ENCODE measurements at places on chromosomes 2 and 18.

DNA sequence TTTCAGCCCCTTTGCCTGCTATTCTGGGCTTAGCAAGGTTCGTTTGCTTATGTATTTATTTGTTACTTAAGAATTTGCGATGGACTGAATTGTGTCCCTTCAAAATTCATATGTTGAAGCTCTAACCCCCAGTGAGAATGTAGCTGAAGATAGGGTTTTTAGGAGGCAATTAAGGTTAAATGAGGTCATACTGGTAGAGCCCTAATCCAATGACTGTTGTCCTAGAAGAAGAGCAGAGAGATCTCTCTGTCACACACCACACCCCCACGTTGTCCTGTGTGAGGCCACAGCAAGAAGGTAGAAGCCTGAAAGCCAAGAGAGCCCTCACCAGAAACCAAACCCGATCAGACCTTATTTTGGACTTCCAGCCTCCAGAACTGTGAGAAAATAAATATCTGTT is 66.7 kb downstream of the KIAA1328 start:
- DNase-seq = no peak

DNA sequence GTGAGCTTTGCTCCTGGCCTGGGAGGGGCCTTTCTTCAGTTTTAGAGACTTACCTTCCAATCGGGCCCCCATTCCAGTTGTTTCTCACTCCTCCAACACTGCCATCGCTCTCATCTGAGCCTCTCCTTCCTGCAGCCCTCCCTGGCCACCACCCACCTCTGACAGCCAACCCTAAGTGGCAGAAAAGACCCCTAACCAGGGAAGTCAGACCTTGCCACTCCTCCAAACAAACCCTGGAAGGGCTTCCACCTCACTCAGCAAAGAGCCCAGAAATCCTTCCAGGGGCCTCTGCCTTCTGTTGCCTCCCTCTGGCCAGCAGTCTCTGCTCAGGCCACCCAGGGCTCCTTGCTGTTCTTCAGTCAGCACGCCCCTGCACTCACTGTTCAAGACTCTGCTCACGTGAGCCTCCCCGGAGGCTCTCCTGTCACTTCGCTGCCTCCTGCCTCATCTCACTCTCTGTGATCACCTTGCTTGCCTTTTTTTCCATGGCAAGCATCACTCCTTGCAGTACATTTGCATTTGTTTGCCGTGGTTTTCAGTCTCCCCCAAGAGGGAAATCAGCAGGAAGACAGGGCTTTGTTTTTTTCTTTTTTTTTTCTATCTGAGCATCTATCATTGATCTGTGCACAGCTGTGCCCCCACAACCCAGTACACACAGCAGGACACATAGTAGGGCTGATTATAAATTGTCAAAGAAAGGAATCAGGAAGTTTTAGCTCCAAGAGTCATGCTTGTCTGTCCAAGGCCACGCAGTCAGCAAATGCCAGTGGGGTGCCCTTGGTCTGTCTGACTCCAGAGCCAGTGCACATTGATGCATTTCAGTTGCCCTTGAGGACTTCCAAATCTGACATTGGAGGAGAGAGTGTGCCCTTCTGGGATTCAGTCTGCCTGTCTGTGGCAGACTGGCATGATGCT is 83.9 kb downstream of the INHBB start:
- no peak for DNase-seq

- DNase-seq = no peak
Measured at GRCh38 chr2:104616856-104617255, 237.1 kb upstream of the POU3F3 start.

DNA sequence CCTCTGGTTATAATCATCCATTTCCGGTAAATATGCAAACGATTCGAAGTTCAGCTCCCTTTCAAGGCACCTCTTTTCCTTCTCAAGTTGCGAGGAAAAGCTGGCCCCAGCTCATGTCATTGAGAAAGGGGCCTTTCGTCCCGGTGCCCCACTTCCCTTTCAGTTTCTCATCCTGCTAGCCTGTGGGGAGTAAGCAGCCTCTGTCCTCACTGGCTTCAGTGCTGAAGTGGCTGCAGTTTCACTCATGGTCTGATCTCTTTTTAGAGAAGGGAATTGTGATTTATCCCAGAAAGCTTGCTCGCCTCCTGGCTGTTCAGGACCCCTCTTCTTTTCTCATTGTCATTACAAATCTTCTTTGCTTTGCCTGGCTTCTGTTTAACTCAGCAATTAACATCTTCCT is 207.5 kb downstream of the NR4A2 start:
- no peak for DNase-seq

DNA sequence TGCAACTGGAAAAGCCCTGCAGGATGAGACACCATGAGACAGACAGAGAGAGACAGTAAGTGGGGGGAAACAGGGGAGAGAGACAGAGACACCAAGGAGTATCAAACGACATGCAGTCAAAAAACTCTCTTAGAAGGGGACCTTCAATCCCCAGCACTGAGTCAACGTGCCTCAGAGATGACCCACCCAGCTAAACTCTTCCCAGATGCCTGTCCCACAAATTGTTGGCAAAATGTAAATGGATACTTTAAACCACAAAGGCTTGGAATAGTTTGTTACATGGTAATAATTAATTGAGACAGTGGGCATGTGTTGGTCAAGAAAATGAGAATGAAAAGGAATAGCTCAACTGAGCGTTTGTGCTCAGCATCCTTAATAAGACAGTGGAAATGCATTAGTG is 98.3 kb downstream of the GRB14 start:
- no peak for DNase-seq

DNA sequence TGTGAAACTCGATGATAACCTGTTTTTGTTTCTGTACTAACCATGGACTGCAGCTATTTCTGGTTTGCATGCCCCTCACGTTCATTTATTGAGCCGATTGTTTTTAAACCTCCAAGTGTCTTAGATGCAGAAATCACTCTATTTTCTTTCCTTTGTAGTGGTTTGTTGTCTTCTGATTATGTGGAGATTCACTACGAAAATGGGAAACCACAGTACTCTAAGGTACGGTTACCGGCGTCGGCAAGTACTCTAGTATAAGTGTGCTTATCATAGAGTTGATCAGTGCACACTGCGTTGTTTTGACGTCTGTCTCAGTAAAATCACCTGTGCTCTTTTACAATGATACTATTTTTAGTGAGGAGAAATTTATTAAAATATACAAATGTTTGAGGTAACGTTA is 87.4 kb downstream of the ADAM23 start:
- peak; percentile 25 for DNase-seq

- no peak for DNase-seq
Measured at GRCh38 chr2:191170773-191171172, 20.0 kb upstream of the STAT4 start.
